Activated CD4-positive, alpha-beta memory T cell treated with anti-CD3 and anti-CD28 coated beads for 36 hours (primary cell): ENCODE measurements at places on chromosomes 6 and 20.

DNA sequence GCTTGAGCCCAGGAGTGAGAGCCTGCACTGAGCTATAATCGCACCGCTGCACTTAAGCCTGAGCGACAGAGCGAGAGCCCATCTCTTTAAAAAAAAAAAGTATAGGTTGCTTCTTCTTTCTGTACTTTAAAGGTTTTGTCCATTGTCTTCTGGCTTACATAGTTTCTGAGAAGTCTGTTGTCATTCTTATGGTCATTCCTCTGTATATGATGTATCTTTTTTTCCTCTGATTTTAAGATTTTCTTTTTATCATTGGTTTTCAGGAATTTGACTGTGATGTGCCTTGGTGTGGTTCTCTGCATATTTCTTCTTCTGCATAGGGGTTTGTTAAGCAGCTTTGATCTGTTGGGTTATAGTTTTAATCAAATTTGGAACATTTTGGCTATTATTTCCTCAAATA is 29.1 kb downstream of the QRSL1 start:
- DNase-seq, result no peak

GRCh38 chr20:32251470-32251869 is 26.0 kb upstream of the KIF3B start:
- DNase-seq, result no peak

DNA sequence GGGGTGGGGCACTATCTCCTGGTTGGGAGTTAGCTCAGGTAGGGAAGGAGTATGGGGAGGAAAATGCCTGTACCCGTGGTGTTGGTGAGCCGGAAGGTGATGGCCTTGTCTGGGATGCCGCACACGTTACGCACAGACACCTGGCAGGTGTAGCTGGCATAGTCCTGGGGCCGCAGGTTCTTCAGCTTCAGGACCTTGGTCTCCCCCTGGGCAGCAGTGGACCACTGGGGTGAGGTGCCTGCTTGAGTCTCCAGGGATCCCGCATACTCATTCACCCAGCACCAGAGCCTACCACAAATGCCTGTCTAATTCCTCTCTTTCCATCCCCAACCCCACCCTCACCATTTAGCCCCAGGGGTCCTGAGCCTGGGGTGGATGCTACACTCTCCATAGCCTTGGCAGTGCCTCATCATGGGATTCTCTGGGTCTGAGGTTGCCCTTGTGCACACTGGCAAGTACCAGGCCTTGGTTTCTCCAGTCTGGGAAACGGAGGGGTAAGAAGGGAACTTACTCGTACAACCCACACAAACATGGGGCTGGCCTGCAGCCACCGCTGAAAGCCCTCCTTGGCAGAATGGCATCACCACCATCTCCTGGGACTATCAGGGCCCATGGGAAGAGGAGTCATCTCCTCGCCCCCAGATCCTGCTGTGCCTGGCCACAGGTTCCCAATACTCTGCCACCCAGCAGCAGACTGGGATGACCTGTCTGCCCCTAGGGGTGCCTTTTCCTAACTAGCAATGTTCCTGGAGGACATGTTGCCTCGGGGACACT is 42.8 kb downstream of the MDGA1 start:
- DNase-seq, result no peak

- no peak for DNase-seq
Observed at GRCh38 chr6:15386756-15387112, 140.9 kb downstream of the JARID2 start.

DNA sequence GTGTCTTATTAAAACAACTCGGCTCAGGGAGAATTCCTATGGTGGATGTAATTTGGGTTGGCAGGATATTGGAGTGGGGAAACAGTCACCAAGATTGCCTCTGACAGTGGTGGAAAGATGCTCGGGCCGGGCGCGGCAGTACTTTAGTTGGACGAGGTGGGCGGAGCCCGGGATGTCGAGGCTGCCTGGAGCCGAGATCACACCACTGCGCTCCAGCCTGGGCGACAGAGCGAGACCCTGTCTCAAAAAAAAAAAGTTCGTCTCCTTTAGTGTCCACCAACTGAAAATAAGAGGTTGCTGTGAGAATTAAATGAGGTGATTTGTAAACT is 621 bp downstream of the NOL7 start:
- DNase-seq, result peak; percentile 61

DNA sequence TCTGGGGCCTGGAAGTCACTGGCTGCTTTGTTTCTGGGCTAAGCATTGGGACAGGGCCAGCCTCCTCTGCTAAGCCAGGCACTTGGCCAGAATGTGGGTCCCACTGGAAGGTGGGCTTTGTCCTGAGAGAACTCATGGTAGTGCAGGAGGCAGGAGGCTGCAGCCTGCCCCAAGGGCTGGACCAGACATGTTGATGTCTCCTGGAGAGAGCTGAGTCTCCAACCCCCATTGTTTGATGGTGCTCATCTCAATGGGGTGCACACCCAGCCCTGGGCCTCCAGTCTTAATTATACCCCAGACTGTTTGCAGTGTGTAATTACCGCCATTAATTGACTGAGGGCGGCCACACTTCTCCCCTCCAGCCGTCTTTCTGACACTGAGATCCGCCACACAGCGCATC is 220.5 kb upstream of the PMEPA1 start:
- DNase-seq, result no peak

DNA sequence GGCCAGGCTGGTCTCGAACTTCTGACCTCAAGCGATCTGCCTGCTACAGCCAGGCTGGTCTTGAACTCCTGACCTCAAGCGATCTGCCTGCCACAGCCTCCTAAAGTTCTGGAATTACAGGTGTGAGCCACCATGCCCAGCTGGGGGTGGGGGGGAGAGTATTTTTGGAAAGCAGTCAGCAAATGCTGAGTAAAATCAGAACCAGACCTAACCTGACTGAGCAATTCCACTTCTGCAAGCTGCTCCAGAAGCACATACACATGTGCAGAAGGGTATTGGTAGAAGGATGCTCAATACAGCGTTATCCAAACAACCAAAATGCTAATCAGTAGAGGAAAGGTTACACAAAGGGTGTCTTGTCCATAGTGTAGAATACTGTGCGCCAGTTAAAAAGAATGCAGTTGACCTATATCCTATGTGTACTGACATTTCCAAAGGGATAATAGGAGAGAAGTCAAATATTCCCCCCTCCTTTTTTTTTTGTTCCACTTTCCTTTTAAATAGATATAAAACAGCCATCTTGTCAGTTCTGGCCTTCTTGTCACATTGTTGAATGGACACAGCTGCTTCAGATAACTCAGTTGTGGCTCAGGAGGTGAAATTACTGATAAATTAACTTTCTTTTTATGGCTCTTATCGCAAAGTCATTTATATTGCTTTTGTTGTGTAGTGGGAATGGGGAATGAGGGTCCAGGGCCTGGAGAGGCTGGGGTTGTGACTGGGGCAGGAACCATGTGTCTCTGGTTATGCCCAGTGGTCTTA is 74.6 kb downstream of the DTD1 start:
- DNase-seq, result peak; percentile 35

DNA sequence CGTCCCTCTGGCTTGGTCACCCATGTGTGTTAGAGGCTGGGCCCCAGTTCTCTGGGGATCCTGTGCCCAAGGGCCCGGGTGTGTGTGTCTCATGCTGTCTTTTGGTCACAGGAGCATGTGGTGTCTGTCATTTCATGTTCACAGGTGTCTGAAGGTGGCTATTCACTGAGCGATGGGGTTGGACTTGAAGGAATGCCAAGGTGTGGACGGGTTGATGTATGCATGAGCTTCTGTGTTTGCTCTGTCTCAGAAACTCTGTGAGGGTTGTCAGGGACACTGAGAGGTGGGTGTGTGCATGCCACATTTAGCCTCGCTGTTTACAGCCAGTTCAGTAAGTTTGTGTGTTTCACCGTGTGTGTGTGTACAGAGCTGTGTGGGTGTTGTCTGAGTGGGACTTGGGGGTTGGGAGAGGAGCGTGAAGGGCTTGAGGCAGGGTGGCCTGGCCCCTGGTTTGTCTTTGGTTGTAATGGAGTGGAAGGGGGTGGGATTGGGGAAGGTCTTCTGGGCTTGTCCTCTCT is 1.2 kb downstream of the DDR1 start:
- no peak for DNase-seq

GRCh38 chr6:125539892-125540291 is 209.5 kb upstream of the HEY2 start:
- no peak for DNase-seq

- no peak for DNase-seq
Observed at GRCh38 chr20:50218987-50219435, 28.4 kb downstream of the CEBPB start.

- DNase-seq, result no peak
Observed at GRCh38 chr6:14703586-14703985, 542.3 kb upstream of the JARID2 start.

GRCh38 chr6:148157841-148158240 is 184.8 kb upstream of the SASH1 start:
- DNase-seq, result no peak

GRCh38 chr6:159107451-159108260 is 61.5 kb upstream of the FNDC1 start:
- peak; percentile 65 for DNase-seq

- no peak for DNase-seq
Observed at GRCh38 chr6:9404351-9405146, 969.2 kb upstream of the SLC35B3 start.

GRCh38 chr6:160132776-160133338 is 11.2 kb downstream of the SLC22A1 start:
- DNase-seq, result no peak

DNA sequence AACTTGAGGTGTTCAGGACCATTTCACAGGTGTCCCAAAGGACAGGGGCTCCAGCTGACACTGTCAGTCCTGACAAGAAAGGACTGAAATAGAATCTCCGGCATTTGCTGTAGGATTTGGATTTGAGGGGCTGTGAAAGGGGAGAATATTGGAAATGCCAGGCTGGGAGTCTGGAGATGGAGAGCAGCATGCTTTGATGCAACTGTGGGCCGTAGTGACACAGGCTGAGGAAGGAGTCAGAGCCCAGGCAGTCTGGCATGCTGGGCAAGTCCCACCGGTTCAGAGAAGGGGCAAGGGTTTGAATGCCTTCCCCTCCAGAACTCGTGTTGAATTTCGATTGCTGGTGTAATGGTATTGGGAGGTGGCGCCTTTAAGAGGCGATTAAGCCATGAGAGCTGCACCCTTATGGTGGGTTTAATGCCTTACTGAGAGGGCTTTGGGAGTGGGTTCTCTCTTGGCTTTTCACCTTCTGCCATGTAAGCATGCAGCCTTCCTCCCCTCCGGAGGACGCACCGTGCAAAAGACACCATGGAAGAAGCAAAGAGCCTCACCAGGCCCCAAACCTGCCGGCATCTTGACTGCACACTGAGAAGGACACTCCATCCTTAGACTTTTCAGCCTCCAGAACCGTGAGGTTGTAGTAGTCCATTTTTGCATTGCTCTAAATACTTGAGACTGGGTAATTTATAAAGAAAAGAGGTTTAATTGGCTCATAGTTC is 9.4 kb upstream of the PYGB start:
- no peak for DNase-seq

- DNase-seq, result no peak
Observed at GRCh38 chr20:309306-309840, 12.0 kb downstream of the ZCCHC3 start.

DNA sequence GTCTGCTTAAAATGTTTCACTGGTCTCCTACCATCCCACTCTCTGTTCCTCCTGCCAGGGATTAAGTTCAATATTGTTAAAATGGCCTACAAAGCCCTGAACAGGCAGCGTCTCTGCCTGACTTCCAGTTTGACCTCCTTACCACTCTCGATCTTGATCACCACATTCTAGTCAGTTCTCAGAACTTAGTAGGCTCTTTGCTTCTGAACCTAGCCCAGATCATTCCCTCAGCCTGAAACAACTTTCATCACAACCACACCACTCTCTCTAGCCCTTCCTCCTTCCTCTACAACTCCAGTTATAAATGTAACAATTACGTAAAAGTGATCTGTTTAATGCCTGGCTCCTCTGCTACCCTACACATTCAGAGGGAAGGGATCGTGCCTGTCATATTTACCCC is 53.3 kb downstream of the ATG5 start:
- no peak for DNase-seq

DNA sequence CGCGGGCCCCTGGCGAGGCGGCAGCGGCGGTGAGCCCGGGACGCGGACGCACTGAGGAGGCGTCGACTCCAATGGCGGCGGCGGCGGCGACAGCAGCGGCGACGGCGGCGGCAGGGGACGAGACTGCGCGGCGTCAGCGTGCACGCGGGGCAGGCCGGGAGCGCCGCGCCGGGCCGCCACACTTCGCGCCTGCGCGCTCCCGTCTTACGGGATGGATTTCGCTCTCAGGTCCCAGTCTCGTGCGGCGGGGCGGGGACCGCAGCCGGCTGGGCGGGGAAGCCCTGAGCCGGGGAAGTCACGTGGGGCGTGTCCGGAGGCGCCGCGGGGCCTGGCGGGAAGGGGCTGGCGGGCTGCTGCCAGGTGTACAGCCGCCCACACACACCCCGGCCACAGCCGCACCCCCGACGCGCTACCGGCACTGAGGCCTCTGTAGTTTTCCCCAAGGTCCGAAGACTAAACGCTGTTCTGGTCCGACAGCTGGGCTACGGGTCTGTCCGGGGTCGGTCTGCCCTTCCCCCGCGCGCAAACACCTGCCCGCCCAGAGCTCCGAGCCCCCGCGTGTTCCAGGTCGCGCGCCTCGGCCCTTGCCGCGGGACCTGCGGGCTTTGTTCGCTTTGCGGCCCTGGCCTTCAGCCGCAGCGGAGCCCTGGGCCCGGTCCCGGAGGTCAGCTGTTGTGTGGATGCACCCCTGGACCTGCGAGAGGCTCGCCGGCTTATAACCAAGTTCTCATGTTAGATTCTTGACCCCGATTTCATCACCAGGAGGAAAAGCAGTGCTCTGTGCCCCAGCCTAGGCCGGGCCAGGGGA is at the start of gene YTHDF1:
Gene YTHDF1 (minus strand): TSS at position 91 of the 808 bp plus-strand sequence. CDS start 239 bp downstream, outside the sequence.
- DNase-seq, result peak; percentile 98

DNA sequence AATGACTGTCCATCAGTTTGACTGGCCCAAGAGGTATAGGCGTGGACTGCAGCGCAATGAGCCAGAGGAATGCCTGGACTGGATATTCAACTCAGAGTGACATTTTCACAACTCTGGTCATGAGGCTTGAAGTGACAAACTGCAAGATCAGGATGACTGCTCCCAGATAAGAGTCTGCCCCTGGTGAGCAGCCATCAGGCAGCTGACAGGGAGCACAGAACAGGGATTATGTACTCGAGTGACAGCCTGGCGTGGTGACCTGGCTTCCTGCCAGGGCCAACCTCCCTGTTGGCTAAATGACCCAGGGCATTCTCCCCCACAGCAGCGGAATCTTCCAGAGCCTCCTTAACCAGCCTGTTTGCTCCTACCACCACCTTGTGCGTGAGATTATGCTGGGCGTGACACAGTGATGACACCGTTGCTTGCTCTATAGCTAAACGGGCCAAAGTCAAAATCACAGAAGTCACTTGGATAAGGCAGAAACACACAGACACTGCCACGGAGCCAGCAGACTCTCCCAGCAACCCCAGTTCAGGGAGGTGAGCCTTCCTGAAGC is 209.1 kb upstream of the JARID2 start:
- no peak for DNase-seq

- DNase-seq, result no peak
Observed at GRCh38 chr20:9566977-9567376, 52.6 kb downstream of the LAMP5 start.

DNA sequence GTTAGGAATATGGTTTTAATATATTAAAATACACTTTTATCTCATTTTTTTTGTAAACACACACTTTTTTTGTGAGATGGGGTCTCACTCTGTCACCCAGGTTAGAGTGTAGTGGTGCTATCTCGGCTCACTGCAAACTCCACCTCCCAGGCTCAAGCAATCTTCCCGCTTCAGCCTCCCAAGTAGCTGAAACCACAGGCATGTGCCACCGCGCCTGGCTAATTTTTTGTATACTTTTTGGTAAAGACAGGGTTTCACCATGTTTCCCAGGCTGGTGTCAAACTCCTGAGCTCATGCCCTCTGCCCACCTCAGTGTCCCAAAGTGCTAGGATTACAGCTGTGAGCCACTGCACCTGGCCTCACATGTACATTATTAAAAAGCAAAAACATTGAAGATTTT is 10.8 kb downstream of the IPCEF1 start:
- no peak for DNase-seq
